Upper lobe of left lung (tissue), 6 donors: ENCODE measurements at places on chromosomes 13 and 19. TPM values are rescaled to one million over a fixed set of nuclear protein-coding genes. Genes with fewer than 3 reads are reported as not detected.

DNA sequence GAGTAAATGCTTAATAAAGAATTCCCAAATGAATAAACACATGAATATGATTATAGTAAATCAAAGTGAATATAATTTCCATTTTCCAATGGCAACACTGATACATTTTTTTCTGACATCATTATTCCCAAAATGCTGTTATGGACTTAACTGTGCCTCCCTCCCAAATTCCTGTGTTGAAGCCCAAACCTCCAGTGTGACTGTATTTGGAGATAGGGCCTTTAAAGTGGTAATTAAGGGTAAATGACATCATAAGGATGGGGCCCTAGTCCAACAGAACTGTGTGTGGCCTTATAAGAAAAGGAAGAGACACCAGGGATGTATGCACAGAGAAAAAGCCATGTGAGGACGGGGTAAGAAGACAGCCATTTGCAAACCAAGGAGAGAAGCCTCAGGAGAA lies 19.1 kb upstream of the CCNA1 start:
- no peaks in the 10 kb centered on the region for H3K36me3 ChIP-seq
- no peak for DNase-seq
- no peaks in the 10 kb centered on the region for H3K27me3 ChIP-seq
- no peak overlapping the region for H3K4me3 ChIP-seq
- H3K27ac ChIP-seq, result no peak overlapping the region
- no peaks in the 10 kb centered on the region for H3K4me1 ChIP-seq

GRCh38 chr19:55600662-55601028 lies 557 bp downstream of the ZNF524 start:
- H3K27me3 ChIP-seq, result no peaks in the 10 kb centered on the region
- peaks cover 16% of the 10 kb centered on the region for H3K36me3 ChIP-seq
- DNase-seq, result no peak
- peak overlapping the region; percentile 99 for H3K27ac ChIP-seq
- peak overlapping the region; percentile 85 for H3K4me3 ChIP-seq

- H3K27me3 ChIP-seq, result no peaks in the 10 kb centered on the region
- no peaks in the 10 kb centered on the region for H3K36me3 ChIP-seq
- H3K4me1 ChIP-seq, result no peaks in the 10 kb centered on the region
- H3K4me3 ChIP-seq, result no peak overlapping the region
These were observed 37.0 kb upstream of the CCNA1 start for GRCh38 chr13:36395280-36395679.

DNA sequence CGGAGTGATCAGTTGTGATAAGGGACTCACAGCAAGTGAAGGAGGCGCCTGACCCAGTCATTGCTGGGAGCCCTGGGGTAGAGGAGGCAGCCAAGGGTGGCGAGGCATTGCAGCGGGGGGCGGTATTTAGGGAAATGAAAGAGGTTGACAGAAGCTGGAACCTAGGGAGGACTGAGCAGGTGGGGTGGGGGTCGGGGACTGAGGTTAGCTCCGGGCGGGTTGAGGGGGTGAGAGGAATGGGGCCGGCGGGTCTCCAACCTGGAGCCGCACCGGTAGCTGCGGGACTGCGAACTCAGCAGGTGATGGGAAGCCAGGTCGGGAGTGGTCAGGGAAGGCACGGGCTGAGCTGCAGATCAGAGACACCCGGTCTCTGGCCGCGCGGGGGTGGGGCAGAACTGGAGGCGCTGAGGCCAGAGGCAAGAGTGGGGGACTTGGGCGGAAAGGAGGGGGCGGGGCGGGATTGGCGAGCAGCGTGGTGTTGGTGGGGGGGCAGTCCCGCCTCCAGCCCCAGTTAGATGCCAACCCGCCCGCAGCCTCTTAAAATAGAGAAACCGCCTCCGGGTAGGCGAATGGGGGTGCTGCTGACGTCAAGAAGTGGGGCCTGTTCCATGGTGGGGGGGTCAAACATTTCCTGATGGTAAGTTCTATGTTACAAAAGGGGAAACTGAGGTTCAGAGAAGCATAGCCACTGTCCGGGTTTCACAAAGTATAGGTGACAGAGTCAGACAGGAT lies 1.5 kb downstream of the MAST3 start:
- no peaks in the 10 kb centered on the region for H3K27me3 ChIP-seq
- H3K27ac ChIP-seq, result no peak overlapping the region
- no peaks in the 10 kb centered on the region for H3K36me3 ChIP-seq
- peak overlapping the region; percentile 47 for H3K4me3 ChIP-seq

DNA sequence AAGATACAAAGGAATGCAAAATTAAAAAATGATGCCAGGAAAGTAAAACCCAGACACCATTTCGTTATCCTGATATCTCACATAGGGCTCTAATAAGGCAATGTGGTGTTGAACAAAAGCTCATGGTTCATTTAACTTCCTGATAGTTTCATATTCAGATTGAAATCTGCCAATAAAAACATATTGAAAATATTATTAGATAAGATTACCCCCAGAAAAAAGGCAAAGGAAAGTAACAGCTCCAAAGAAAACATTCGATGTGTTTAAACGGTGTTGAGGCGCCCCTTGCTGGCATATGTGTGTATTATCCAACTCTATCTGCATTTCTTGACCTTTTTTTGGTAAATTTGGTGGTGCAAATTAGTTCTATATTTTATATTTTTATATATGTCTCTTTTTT lies 75.9 kb downstream of the ESD start:
- no peak overlapping the region for H3K4me3 ChIP-seq
- no peaks in the 10 kb centered on the region for H3K4me1 ChIP-seq
- no peaks in the 10 kb centered on the region for H3K27me3 ChIP-seq
- H3K36me3 ChIP-seq, result peaks cover 12% of the 10 kb centered on the region
- no peak overlapping the region for H3K27ac ChIP-seq

DNA sequence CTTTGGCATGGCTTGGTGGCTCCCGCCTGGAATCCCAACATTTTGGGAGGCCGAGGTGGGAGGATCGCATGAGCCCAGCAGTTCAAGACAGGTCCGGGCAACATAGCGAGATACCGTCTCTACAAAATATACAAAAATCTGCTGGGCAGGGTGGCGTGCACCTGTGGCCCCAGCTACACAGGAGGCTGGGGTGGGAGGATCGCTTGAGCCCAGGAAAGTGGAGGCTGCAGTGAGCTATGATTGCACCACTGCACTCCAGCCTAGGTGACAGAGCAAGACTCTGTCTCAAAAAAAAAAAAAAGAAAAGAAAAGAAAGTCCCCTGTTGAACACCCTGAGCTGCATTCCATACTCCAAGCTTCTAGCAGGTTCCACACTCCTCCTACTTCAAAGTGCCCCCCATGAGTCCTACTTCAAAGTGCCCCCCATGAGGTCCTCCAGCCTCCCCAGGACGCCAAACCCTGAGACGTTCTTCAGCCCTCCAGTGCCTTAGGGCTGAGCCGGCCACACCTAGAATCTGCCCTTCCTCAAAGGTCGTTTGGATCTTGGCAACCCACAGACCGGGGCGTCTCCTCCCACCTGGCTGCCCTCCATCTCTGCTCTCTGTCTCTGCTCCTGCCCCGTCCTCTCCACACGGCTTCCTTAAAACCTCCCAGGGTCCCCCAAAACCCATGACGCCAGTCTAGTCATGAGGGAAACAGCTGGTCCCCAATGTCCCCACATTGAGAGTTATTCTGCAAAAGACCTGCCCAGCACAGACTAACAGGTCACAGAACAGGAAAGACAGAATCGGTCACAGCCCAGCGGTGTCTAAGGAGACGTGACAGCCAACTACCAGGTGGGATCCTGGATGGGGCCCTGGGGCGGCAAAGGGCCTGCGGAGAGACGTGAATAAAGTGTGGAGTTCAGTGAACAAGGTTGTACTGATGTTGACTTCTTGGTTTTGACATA lies 4.8 kb downstream of the TJP3 start:
- H3K36me3 ChIP-seq, result no peaks in the 10 kb centered on the region
- peak overlapping the region; percentile 75 for H3K27ac ChIP-seq
- H3K27me3 ChIP-seq, result no peaks in the 10 kb centered on the region
- H3K4me1 ChIP-seq, result peaks cover 10% of the 10 kb centered on the region
- DNase-seq, result no peak

DNA sequence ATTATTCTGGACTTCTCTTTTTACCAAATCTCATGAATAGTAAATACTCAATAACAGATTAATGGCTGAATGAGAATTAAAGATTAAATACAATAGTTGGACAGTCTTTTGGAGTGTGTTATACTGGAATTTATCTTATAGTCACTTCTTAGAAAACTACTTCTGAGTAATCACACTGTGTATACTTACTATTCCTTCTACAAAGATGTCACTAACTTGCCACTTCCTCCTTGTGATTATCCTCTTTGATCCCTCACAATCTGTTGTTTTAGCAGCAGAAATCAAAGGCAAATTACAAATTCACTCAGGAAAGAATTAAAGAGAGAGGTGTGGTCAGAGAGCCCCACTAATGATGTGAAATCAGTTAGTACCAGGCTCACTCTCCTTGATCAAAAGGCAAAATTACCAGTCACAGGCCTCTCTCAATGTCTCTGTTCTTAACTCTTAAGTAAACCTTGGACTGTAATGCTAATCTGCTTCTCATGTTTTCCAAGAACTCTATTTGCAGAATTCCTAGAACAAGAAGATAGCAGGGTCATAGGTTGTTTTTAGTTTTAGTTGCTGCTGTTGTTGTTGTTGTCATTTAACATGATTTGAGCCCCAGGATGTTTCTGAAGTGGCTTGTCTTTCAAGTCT lies 37.3 kb upstream of the FNDC3A start:
- H3K4me3 ChIP-seq, result no peak overlapping the region
- H3K27me3 ChIP-seq, result no peaks in the 10 kb centered on the region
- no peaks in the 10 kb centered on the region for H3K36me3 ChIP-seq
- H3K27ac ChIP-seq, result no peak overlapping the region
- no peaks in the 10 kb centered on the region for H3K4me1 ChIP-seq

DNA sequence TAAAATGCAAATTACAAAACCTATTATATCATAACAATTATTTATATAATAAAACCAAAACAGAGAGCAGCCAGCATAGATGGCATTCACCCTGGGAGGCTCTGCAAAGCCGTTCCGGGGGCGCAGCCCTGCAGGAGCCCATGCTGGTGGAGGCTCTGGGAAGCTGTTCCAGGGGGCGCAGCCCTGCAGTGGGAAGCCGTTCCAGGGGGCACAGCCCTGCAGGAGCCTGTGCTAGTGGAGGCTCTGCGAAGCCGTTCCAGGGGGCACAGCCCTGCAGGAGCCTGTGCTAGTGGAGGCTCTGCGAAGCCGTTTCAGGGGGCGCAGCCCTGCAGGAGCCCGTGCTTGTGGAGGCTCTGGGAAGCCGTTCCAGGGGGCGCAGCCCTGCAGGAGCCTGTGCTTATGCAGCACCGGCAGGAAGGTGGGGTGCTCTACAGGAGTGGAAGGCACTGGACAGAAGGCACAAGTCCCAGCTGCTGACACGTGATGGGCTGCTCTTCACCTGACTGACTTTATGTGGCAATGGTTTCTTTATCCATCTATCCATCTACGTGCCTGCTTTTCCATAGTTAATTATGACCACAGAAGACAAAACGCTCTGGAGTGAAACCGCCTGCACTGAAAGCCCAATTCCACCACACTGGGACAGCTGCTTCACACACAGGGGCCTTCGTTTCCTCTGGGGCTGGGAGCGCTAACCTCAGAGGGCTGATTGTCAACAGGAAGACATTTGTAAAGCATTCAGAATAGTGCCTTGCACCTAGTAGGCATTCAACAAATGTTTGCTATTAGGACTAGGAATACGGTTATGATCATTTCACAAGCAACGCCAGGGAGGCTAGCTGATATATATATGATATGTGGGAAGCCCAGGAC lies 23.7 kb downstream of the PCID2 start:
- H3K36me3 ChIP-seq, result peaks cover 3% of the 10 kb centered on the region
- no peak overlapping the region for H3K27ac ChIP-seq
- H3K27me3 ChIP-seq, result no peaks in the 10 kb centered on the region
- H3K4me1 ChIP-seq, result no peaks in the 10 kb centered on the region

- no peaks in the 10 kb centered on the region for H3K36me3 ChIP-seq
- no peak for DNase-seq
- no peaks in the 10 kb centered on the region for H3K4me1 ChIP-seq
- no peaks in the 10 kb centered on the region for H3K27me3 ChIP-seq
- no peak overlapping the region for H3K4me3 ChIP-seq
- no peak overlapping the region for H3K27ac ChIP-seq
These were observed 156.4 kb upstream of the FREM2 start for GRCh38 chr13:38530492-38530891.

- no peaks in the 10 kb centered on the region for H3K36me3 ChIP-seq
- peak; percentile 94 for DNase-seq
- H3K4me3 ChIP-seq, result peak overlapping the region; percentile 34
- H3K4me1 ChIP-seq, result peaks cover 28% of the 10 kb centered on the region
- no peak overlapping the region for H3K27ac ChIP-seq
- H3K27me3 ChIP-seq, result peaks cover 40% of the 10 kb centered on the region
These were observed 2.1 kb downstream of the CILP2 start for GRCh38 chr19:19540064-19540714.

- H3K27me3 ChIP-seq, result no peaks in the 10 kb centered on the region
- H3K27ac ChIP-seq, result peak overlapping the region; percentile 92
- peaks cover 42% of the 10 kb centered on the region for H3K4me1 ChIP-seq
- no peak overlapping the region for H3K4me3 ChIP-seq
- no peaks in the 10 kb centered on the region for H3K36me3 ChIP-seq
These were observed 2.7 kb upstream of the HPN start for GRCh38 chr19:35038623-35039512.

DNA sequence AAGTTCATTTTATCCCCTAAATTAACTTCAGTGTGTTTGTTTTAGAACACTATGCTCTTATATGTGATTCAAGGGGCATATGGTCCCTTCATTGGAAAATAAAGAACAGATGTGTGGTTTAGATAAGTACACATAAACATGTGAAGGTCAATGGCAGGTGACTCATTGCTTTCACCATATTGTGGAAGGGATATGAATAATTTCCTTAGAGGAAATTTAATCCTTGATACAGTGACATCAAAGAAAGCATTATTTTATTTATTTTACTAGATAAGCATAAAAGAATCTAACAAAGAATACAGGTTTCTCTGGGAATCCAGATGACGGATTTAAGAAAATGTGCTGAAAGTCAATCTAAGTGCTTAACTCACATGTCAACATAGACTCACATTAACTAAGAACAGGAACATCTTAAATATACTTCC lies 373.5 kb downstream of the KCTD12 start:
- peaks cover 4% of the 10 kb centered on the region for H3K4me1 ChIP-seq
- DNase-seq, result no peak
- no peak overlapping the region for H3K27ac ChIP-seq
- no peaks in the 10 kb centered on the region for H3K36me3 ChIP-seq
- H3K4me3 ChIP-seq, result no peak overlapping the region

DNA sequence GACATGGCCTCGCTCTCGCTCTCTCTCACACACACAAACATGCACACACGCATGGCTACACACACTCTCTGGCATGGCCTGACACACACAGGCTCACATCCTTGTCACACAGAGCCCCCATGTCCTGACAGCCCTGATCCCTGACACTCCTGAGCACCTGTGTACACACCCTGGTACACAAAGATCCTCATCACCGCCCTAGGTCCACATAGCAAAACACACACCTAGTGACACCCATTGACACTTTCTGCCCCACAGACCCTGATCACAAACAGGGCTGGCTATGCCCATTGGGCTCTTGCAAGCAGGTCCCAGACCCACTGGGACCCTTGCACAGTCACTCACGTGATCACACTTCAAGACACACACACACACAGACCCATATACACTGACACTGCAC lies 4.0 kb upstream of the NFIX start:
- no peak for DNase-seq
- no peak overlapping the region for H3K27ac ChIP-seq
- no peaks in the 10 kb centered on the region for H3K27me3 ChIP-seq
- H3K4me1 ChIP-seq, result peaks cover 1% of the 10 kb centered on the region
- H3K4me3 ChIP-seq, result no peak overlapping the region
- H3K36me3 ChIP-seq, result no peaks in the 10 kb centered on the region

The ATXN8OS gene
- not detected for total RNA-seq

The DDX49 gene
- 42.8 TPM for total RNA-seq

The TMEM238 gene
- total RNA-seq, result 54.6 TPM

The ETV2 gene
- total RNA-seq, result 0.83 TPM

The ACP7 gene
- total RNA-seq, result not detected

The GPR18 gene
- not detected for total RNA-seq
